ENCODE measurements at places on chromosomes 2 and 18. TPM values are rescaled to one million over a fixed set of nuclear protein-coding genes. Genes with fewer than 3 reads are reported as not detected.

Gene DSC2
- total RNA-seq = 39.4 TPM

DNA sequence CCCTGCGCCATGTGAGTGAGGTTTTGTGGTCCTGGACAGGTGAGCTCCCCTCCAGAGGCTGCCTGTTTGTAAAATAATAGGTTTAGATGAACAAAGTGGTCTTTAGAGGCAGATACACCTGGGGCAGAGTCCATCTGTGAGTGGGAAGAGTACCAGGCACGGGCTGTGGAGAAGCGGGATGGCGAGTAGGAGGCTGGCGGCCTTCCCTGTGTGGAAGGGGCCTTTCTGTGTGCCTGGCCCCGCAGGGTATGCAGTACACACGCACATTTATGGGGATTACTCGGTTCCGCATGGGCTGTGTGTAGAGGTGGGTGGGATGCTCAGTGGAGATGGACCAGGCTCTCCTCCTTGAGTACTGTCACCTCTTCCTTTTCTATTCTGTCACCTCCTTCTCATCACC is 64.1 kb downstream of the AGAP1 start:
- H3K27me3 ChIP-seq = peaks cover 2% of the 10 kb centered on the region
- H3K4me1 ChIP-seq = peaks cover 4% of the 10 kb centered on the region
- H3K27ac ChIP-seq = no peak overlapping the region
- DNase-seq = no peak

Gene TNS1
- total RNA-seq = 219 TPM

Gene TM4SF20
- not detected for total RNA-seq

Gene MAB21L4
- total RNA-seq = 0.43 TPM

Gene NETO1
- total RNA-seq = 19.8 TPM

- no peak overlapping the region for H3K27ac ChIP-seq
- H3K27me3 ChIP-seq = no peaks in the 10 kb centered on the region
- H3K4me1 ChIP-seq = peaks cover 3% of the 10 kb centered on the region
- no peaks in the 10 kb centered on the region for H3K36me3 ChIP-seq
- no peak overlapping the region for H3K4me3 ChIP-seq
Measured at GRCh38 chr18:49023938-49024803, 73.4 kb upstream of the SMAD7 start.

All from astrocyte (in vitro differentiated cells and primary cell).